ENCODE measurements at places on chromosomes 4 and X. TPM values are rescaled to one million over a fixed set of nuclear protein-coding genes. Genes with fewer than 3 reads are reported as not detected.

The FAAH2 gene
- 9.1 TPM for total RNA-seq

The DUX4 gene
- 0.29 TPM for total RNA-seq

The TMEM47 gene
- 70.8 TPM for total RNA-seq

The KIT gene
- total RNA-seq, result 21.0 TPM

The WDR17 gene
- total RNA-seq, result 5.5 TPM

The ETNPPL gene
- not detected for total RNA-seq

The DGAT2L6 gene
- not detected for total RNA-seq

The CLCN5 gene
- 7.2 TPM for total RNA-seq

The FANCB gene
- 1.8 TPM for total RNA-seq

The CT47B1 gene
- total RNA-seq, result not detected

The USP51 gene
- total RNA-seq, result 3.5 TPM

The UGT8 gene
- 2.2 TPM for total RNA-seq

The PDE6B gene
- total RNA-seq, result 15.1 TPM

The SPATA4 gene
- total RNA-seq, result not detected

The FTSJ1 gene
- total RNA-seq, result 42.7 TPM

The VCX3A gene
- total RNA-seq, result not detected

The ARL9 gene
- total RNA-seq, result 1.3 TPM

The MAGEA6 gene
- not detected for total RNA-seq

The HERC5 gene
- 3.0 TPM for total RNA-seq

The DCAF16 gene
- total RNA-seq, result 51.7 TPM
